WTC11 (cell line): ENCODE measurements at places on chromosomes 16 and 17. TPM values are rescaled to one million over a fixed set of nuclear protein-coding genes. Genes with fewer than 3 reads are reported as not detected.

RAB26 gene
- total RNA-seq: 6.2 to 7.3 TPM (median 6.9 TPM) in 3 replicates

- DNase-seq: no peak
These were observed 1.7 kb downstream of the DHRS13 start for GRCh38 chr17:28900986-28901726.

DNA sequence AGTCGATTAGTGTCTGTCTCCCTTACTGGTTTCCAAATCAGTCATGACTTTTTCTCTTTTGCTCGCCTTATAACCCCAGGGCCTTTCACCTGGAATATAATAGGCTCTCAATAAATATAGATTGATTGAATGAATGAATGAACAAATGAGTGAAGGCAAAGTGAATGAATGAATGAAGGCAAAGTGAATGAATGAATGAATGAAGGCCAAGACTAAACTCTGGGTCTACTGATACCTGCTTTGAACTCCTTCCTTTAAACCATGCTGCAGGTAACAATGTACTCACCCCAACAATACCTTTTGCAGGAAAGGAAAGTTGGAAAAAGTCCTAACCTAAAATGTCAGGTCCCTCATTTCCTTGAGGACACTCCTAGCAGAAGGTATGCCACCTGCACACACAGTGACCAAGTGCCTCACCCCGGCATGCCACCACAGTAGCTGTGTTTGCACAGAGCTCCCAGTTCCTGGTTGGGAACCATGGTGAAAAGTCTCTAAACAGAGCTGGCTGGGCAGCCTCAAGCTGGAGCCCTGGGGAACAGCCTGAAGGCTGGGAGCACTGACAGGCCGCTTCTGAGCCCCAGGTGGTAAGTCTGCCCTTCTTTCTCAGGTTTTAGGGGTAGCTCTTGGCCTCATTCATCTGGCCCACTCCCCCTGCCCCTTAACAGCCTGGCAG is 42.7 kb upstream of the ANKFN1 start:
- no peak for DNase-seq

DNASE1L2 gene
- 0.66 to 1.1 TPM (median 1.0 TPM) in 3 replicates for total RNA-seq

AURKB gene
- total RNA-seq: 180 to 215 TPM (median 183 TPM) in 3 replicates

DNA sequence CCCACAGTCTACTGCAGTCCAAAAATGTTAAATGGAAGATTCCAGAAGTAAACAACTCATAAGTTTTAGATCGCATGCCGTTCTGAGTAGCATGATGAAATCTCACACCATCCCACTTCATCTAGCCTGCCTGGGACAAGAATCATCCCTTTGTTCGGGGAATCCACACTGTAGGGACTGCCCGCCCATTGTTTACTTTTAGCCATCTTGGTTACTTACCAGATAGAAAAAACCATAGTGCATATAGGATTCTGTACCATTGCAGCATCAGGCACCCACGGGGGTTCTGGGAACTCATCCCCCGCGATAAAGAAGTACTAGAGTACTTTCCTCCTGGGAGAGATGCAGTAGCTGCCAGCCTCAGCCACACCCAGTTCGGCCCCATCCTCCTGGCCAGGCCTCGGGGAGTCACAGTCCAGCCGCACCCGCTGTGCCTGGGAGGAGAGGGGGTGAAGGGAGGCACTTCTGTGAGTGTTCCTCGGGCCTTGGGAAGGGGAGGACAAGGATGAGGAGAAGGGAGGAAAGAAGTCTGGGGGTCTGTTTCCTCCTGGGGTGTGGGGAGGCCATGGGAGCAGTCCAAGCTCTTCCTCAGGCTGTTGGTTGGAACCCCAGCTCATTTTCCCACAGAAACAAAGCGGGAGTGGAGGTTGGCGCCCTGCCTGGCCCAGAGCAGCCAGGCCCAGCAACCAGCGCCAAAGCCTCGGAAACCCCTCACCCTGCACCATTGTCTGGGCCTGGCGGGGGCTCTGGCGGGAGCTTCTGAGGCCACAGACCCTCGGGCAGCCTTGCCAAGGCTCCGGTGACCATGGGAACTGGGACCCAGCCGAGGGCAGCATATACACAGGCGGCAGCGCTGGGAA is 8.9 kb downstream of the TRIM47 start:
- DNase-seq: no peak

- DNase-seq: peak; percentile 63
These were observed 32.7 kb upstream of the RPH3AL start for GRCh38 chr17:385178-385835.

SLC43A2 gene
- total RNA-seq: 10.3 to 11.6 TPM (median 11.0 TPM) in 3 replicates

CDK5R1 gene
- 9.0 to 9.9 TPM (median 9.2 TPM) in 3 replicates for total RNA-seq

- DNase-seq: no peak
These were observed 11.3 kb downstream of the SSTR2 start for GRCh38 chr17:73175962-73176565.

DNA sequence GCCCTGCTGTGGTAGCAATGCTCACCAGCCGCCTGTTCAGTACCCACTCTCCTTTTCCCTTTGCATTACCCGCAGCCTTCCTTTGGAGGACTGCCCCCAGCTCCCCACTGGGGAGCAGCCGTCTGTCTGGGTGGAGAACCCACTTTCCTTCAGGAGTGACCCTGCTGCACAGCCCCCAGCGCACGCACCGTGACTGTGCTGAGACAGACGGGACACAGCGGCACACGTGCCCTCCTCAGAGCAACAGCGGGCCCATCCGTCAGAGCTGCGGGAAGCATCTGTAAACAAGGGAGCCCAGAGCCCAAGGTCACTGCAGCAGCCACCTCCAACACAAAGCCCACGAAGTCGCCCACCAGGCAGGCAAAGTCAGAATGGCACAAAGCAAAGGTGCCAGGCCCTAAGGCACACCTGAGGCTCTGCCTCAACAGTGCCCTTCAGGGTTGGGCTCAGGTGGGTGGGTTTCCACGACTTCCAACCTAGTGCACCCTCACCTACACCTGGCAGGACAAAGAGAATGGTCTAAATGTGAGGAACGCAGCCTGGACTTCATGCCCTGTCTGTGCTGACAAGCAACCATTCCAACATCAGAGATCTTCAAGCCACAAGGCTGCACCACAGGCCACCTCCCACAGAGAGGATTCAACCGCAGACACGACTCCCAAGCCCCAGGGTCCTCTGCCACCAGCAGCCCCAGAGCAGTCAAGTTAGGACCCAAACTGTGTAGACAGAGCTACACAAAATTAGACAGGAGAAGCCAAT is 9.9 kb downstream of the AXIN1 start:
- DNase-seq: no peak

DNA sequence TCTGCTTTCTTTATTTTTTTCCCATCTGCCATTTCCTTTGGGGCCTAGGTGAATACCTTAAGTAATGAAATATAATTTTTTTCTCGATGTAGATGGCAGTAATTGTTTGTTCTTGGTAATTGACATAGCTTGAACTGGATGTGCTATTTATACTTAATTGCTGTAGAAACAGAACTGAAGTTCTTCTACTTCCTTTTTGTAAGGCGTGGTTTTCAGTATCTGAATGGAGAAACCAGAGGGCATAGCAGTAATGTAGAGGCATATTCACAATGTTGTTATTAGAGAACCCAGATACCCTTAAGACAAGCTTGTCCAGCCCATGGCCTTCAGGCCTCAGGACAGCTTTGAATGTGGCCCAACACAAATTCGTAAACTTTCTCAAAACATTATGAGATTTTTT is 16.4 kb downstream of the ATP6V0A1 start:
- no peak for DNase-seq
